Activated CD4-positive, alpha-beta T cell treated with anti-CD3 and anti-CD28 coated beads, Interleukin-2, amount 50 U/mL, for 24 hours (primary cell): ENCODE measurements at places on chromosomes 6 and 20.

DNA sequence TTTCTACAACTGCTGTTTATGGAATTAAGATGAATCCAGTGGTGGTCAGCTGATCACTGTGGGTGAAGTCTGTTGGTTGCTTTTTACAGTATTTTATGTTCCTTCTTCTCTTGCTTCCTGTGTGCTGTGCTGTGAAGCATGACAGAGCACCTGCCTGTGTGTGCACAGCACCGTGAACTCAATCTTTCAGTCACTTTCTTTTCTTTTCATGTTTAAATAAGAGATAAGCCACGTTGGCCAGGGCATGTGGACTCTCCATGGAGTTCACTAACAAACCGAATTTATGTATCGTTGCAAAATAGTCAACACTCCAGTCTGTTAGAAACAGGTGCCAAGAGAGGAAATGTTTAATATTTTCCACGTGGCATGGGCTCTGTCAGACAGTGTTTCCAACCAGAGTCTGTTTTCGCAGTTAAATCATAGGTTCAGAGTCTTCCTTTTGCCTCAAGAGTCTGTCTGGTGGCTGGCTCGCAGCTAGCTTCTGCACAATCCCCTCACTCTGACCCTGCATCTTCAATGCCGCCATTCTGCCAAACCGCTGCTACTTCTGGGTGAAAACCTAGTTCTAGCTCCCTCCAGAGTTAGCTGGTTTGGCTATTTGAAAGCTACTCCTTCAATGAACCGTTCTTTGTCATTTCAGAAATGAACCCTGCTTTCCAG lies 73.2 kb downstream of the QRSL1 start:
- no peak for DNase-seq

DNA sequence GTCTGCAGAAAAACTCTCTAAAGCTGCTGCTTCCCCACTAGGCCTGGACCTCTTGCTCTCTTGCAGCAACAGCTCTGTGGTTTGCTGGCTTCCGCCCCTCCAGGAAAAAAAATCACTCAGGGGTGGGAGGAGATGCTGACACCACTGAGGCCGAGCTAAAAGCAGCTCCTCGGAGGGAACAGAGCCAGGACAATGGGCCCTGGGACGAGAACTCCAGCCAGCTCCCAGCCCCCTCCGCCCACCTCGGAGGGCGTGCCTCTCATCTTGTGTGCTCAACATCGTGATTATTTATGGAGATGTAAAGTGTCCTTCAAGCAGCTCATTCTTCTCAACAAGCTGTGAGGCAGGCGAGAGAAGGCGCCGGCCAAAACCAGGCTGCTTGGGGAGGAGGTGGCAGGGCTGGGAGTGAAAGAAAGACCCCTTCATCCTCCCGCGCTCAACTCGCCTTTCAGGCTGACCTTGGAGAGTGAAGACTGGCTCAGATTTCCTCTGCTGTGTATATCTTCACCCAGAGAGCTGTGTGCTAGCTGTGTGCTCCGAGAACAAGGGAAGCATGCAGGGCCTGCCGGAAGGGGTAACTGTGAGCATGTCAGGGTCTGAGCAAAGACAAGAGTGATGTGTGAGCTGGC lies 53.5 kb upstream of the LRFN2 start:
- no peak for DNase-seq

GRCh38 chr6:129785756-129786135 lies 75.4 kb downstream of the TMEM244 start:
- no peak for DNase-seq

- DNase-seq = no peak
These were observed 415.1 kb upstream of the MARCKS start for GRCh38 chr6:113442040-113442439.

GRCh38 chr20:50513169-50514034 lies 3.2 kb downstream of the PTPN1 start:
- DNase-seq = no peak

DNA sequence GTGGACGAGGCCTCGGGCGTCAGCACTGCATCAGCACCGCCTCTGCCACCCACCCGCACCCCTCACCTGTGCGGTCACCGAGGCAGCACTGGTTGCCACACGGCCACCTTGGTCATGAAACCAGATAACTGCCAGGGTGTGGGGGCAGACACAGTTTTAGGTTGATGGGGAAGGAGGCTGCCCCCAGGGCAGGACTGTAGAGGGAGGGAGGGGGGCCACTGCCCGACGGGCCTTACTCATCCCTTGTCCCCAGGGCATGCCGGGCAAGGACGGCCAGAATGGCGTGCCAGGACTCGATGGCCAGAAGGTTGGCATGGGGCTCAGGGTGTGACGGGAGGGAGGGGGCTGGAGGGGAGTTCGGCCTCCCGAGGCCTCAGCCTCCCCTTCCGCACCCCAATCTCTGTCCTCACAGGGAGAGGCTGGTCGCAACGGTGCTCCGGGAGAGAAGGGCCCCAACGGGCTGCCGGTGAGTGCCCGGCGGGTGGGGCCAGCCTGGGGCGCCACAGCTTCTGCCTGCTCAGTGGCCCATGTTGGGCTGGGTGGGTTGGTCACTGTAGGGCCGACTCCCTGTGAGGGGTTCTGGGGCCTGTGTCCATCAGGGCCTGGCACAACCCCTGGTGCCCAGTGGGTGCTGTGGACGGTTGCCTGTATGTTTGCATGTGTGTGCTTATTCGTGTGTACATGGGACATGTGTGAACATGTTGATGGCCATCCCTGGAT lies 11.8 kb downstream of the COL9A3 start:
- DNase-seq = no peak

DNA sequence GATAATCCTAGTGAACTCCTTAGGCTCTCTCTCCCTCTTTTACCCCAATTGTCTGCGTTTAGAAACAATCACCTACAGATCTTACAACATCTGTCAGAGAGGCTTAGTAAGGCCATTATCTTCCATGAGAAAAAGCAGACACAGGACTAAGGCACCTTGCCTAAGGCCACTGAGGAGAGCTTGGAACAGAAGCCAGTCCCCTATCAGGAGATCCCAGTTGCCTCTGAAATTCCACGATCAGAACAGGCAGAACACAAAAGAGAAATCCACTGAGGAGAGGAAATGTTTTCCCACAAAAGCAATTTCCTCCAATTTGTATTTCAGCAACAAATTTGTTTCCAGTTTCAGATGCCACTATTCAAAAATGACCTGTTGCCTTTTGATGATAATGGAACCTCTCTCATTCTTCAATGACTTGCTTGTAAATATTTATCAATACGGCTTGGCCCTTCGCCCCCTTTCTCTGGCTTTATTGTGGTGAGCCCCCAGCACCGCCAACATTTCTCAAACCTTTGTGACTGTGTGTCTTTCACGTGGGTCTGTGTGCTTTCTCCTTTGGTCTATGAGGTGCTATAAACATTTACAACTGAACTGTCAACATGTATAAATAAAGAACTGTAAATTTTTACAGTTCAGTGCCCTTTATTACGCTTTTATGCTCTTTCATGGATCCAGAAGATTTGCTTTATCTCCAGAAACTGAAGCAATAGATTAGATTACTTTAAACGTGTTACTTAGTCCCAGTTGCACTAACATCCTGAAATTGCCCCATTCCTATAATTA lies 187.8 kb upstream of the PHACTR1 start:
- no peak for DNase-seq

DNA sequence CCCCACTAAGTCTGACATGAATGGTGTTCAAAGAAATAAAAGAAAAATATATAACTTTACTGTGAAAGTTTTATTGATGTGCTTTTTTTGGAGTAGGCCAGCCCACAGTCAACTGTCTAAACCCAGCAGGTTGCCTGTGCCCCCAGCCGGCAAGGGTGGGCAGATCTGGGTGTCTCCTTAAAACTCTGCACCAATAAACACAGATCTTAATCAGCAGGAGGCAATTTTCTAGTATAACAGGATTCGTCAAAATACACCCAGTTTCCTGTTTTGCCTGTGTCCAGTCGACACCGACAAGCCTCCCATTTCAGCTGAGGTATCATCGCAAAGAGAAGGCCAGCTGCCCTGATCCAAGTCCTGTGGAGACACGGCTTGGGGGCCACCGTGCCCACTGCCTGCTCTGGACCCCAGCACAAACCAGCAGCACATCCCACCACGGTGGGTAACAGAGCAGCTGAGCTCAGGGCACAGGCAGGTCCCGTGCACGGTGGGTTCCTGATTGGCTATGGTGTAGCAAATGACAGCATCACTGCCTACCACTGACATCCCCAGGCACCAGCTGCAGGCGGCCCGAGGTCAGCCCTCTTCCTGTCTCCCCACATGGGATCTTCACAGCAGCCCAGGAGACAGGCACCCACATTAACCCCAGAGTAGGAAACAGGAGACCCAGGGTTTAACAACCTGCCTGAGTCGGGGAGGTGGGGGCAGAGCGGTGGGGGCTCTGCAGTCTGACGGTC lies 15.7 kb downstream of the BMP7 start:
- no peak for DNase-seq

- DNase-seq = no peak
These were observed 86.8 kb upstream of the JARID2 start for GRCh38 chr6:15158821-15159619.

- no peak for DNase-seq
These were observed 20.9 kb upstream of the VNN1 start for GRCh38 chr6:132734694-132735236.

DNA sequence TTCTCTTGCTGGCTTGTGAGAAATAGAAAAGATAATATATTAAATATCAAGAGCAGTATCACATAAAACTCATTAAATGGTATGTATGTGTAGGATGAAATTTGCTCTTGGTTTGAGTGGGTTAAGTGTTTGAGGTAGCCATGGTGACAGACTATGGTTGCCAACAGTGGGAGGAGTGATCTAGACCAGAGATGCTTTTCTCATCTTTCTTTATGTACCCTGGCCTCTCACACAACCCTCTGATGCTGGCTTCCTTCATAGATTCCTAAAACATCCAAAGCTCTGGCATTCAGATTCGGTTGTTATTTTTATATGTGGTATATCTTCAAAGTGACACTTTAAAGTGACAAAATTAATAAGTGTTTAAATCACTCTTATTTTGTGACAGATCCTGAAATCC lies 9.0 kb upstream of the MLIP start:
- DNase-seq = no peak

- DNase-seq = no peak
These were observed 132.0 kb upstream of the PRDM1 start for GRCh38 chr6:105954148-105954547.

- no peak for DNase-seq
These were observed 87.5 kb downstream of the MEI4 start for GRCh38 chr6:77740380-77740779.

DNA sequence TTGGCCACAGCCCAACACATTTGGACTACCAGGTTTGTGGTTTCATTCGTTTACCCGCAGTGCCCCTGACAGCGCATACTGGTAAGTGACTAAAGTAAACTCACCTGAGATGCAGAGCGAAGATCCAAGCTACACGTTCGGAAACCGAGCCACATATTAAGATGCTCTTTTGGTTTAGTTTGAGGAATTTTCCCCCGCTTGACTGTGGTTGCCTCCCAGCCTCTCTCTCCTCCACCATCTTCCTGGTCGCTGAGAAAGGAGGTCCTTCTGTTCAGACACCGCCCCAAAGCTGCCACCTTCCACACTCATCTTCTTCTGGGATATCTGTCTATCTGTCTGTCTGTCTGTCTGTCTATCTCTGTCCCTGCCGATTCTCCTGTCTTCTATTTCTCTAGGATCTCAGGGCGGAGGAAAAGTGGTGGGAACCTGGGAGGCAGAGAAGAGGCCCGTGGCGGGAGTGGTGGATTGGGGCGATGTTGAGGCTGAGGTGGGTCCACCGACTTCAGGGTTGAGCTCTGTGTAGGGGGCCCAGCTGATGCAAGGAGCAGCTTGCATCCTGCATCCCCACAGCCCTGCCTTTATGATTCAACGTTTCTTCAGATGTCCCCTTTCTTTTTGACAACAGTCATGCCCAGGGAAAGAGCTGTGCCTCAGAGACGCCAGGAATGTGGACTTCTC lies 196.9 kb upstream of the ZNF184 start:
- DNase-seq = no peak

DNA sequence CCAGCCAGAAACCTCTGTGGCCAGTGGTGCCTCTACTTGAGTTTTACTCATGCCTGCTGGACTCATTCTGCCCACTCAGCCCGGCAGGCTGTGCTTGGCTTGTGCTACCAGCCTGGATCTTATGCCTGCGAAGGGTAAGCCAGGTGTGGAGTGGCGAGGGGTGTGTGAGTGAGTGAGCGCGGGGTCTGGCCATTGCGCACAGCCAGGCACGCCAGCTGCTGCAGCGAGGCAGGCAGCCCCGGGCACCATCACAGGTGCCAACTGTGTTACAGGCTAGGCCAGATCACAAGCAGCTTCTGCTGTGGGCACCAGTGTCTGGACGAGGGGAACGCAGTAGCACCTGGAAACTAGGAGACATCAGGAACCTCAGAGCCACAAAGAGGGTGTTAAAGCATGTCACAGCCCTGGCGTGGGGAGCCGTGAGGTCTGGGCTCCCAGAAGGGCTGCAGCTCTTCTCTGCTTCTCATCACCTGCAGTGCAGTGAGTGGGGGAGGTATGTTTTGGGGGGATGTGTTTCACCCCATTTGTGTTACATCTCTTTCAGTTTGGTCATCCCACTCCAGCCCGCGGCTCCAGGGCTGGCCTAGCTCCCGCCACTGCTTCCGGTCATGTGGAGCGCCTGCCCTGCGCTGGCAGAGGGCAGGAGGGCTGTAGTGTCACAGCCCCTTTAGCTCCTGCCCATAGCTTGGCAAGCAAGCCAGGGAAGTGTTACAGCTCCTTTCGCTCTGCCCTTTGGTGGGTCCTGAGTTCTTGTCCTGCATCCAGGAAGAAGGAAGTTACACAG lies 379.7 kb upstream of the IMPG1 start:
- DNase-seq = no peak

DNA sequence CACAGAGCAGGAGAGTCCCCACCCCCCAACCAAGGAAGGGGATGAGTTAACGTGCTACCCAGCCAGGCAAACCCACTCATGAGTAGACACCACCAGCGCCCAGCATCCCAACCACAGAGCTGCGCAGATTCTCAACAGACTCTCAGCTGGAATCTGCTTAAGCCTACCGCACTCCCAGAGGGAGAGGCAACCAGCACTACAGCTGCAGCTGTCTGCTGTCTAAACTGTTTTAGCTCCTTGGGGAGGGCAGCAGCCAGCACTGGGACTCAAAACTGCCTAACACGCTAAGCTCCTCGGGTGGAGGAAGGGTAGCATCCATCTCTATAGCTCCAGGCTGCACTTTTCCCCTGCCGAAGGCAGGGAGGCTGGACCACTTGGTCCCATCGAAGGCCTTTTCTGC lies 539.8 kb downstream of the EPHA7 start:
- no peak for DNase-seq

DNA sequence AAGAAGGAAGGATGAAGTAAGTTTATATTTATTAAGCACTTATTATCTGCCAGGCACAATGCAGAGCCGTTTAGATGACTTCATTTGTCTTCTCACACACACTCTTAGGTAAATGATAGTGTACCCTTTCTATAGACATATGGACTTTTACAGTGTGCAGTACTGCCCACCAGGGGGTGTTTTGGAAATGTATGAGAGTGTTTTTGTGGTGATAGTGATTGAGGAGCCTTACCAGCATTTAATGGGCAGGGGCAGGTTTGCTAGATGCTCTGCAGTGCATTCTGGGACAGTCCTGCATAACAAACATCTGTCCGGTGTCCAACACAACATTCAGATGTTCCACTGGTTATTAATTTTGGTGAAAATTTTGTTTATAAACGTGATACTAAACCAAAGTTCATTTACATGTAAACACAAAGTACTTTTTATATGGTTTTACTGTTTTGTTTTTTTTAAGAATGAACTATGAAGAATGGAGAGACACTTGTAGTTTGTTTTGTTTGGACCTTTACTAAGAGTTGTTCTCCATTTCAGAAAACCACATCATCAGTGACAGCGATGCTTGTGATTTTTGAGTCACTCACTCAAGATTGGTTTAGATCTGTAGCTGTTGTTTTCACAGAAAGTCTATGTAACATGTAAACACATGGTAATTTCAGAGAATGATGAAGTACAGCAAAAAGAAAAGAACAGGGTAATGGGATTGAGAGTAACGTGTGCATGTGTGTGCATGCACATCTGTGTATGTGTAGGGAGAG lies 19.9 kb downstream of the KCNS1 start:
- no peak for DNase-seq
